Activated CD4-positive, alpha-beta T cell treated with anti-CD3 and anti-CD28 coated beads, Interleukin-2, amount 10 ng/mL, durations not matched to agents 7 days and 5 days (primary cell): ENCODE measurements at places on chromosomes 16 and 17. TPM values are rescaled to one million over a fixed set of nuclear protein-coding genes. Genes with fewer than 3 reads are reported as not detected.

NOG gene
- 0.37 TPM for total RNA-seq

TMEM114 gene
- total RNA-seq: not detected

DNA sequence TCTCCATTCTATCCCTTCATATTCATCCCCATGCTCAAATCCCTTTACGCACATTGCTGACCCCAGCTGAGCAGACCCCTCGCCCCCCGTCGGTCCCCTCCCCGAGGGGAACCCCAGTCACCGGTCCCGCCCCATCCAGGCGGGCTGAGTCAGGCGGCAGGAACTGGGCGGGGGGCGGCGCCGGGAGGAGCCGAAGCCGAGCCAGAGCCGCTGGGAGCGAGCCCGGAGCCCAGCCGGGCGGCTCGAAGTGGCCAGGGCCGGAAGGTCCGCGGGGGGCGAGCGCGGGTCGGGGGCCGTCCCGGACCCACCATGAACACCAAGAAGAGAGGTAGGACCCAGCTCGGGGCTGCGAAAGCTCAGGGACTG lies 8.6 kb downstream of the RIPOR1 start:
- peaks cover 10% of the 10 kb centered on the region for H3K36me3 ChIP-seq
- peak overlapping the region; percentile 75 for H3K27ac ChIP-seq
- H3K27me3 ChIP-seq: peaks cover 32% of the 10 kb centered on the region

GRCh38 chr17:34644941-34645550 lies 65.7 kb downstream of the TMEM132E start:
- H3K27me3 ChIP-seq: peaks cover 11% of the 10 kb centered on the region
- no peak overlapping the region for H3K4me3 ChIP-seq
- DNase-seq: no peak
- no peak overlapping the region for H3K27ac ChIP-seq
- H3K4me1 ChIP-seq: no peaks in the 10 kb centered on the region
- H3K36me3 ChIP-seq: no peaks in the 10 kb centered on the region

DNA sequence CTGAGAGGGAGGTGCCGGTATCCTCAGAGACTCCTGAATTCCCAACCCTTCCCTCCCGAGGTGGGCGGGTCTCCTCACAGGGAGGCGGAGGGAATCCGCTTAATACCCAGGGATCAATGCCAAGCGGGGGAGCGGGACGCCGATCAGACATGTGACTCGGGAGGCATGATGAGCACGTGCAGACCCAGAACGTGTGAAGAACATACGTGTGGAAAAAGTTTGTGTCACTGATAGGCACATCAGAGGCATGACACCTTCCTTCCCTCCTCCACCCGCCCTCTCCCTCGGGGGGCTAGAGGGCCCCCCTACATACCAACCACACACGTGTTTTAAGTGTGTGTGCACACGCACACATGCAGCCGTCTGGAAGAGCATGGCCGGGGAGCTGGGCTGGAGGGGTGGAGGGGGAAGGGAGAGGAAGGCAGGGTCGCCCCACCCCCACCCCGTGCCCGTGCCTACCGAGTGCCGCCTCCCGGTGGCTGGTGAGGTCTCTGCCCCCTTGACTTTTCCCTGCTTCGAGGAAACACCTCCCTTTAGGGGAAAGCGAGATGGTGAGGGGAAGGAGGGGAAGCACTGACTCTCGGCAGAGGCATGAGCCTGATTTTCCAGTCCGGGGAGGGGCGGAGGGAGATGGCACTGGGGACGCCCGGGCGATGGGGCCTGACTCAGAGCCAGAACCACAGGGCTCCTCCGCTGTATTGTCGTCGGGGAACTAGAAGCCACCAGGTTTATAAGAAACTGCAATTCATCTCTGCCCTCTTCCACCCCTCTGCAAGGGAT lies 12.1 kb upstream of the TBX21 start:
- H3K4me1 ChIP-seq: peaks cover 76% of the 10 kb centered on the region
- no peaks in the 10 kb centered on the region for H3K36me3 ChIP-seq
- DNase-seq: peak; percentile 83

DNA sequence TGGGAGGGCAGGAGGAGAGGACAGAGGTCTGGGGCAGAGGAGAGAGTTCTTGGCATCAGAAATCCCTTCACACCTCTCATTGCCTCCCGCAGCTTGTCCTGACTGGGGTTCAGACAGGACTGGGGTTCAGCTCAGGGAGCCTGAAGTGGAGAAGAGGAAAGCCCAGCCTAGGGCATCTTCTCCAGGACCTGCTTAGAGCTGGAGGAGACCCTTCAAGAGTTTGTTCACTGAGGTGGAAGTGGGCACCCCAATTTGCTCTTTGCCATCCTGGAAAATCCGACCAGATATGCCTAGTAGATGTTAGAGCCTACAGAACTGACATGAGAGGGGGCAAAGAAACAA lies 2.0 kb downstream of the HOXB3 start:
- DNase-seq: no peak
- no peak overlapping the region for H3K27ac ChIP-seq
- peaks cover 50% of the 10 kb centered on the region for H3K4me1 ChIP-seq
- peaks cover 97% of the 10 kb centered on the region for H3K27me3 ChIP-seq
- H3K4me3 ChIP-seq: no peak overlapping the region

DNA sequence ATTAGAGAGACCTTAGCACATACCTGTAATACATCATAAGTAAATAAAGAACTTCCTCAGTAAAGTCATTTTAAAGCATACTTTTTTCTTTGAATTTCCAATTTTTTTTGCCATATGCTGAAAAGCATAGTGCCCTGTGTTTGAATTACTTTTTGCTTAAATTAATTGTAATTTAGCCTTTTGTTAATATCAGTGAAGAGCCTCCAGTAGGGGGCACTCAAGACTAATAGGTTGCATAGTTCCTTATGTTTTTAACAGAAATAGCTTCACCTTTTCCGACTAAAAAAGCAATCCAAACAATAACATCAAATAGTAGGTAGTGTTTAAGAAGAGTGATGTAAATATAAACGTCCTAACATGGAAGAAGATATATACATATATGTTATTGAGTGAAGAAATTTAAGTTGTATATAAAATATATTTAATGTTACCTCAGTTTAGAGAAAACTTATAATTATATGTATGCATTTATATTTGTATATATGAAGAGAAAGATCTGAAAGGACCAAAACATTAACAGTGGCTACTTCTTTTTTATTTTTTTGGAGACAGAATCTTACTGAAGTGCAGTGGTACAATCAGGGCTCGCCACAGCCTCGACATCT lies 18.6 kb downstream of the RAD51C start:
- no peak overlapping the region for H3K4me3 ChIP-seq
- DNase-seq: peak; percentile 65
- peaks cover 8% of the 10 kb centered on the region for H3K4me1 ChIP-seq
- H3K27ac ChIP-seq: no peak overlapping the region
- no peaks in the 10 kb centered on the region for H3K27me3 ChIP-seq

GRCh38 chr17:67245694-67246402 lies 852 bp upstream of the HELZ start:
- H3K36me3 ChIP-seq: peaks cover 22% of the 10 kb centered on the region
- DNase-seq: peak; percentile 54
- peaks cover 43% of the 10 kb centered on the region for H3K4me1 ChIP-seq
- peak overlapping the region; percentile 79 for H3K4me3 ChIP-seq

GRCh38 chr16:85757341-85757822 lies 6.5 kb upstream of the C16orf74 start:
- no peaks in the 10 kb centered on the region for H3K36me3 ChIP-seq
- H3K4me1 ChIP-seq: peaks cover 11% of the 10 kb centered on the region
- H3K27me3 ChIP-seq: peaks cover 33% of the 10 kb centered on the region
- H3K4me3 ChIP-seq: no peak overlapping the region
- no peak for DNase-seq
- H3K27ac ChIP-seq: no peak overlapping the region
